ENCODE measurements at places on chromosomes 3 and 15.

- DNase-seq, result no peak
These were observed 36.3 kb downstream of the PAK2 start for GRCh38 chr3:196775938-196776337.

DNA sequence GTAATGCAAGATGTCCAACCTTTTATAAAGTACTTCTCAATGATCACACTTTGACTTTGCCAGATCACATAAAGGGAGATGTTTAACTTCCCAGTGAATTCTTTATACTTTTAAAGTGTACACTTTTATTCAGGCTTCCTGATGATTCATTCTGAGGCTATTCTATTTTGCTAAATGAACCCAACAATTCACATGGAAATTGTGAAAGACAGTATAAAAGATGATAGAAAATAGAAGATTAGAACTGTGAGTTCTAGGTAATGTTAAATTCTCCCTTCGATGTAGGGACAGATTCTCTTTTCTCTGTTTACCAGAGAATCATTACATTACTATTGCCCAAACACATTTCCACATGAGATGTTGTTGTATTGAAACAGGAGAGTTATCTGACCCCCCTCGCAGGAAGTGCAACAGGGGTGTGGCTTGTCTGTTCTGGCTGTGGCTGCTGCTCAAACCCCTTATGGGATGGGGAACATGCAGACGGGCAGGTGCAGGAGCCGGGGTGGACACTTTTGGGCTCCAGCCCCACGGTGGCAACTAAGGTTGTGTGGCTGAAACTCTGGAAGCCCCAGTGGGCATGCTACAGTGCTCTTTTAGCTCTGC is 131.3 kb upstream of the LRTM1 start:
- DNase-seq, result no peak

DNA sequence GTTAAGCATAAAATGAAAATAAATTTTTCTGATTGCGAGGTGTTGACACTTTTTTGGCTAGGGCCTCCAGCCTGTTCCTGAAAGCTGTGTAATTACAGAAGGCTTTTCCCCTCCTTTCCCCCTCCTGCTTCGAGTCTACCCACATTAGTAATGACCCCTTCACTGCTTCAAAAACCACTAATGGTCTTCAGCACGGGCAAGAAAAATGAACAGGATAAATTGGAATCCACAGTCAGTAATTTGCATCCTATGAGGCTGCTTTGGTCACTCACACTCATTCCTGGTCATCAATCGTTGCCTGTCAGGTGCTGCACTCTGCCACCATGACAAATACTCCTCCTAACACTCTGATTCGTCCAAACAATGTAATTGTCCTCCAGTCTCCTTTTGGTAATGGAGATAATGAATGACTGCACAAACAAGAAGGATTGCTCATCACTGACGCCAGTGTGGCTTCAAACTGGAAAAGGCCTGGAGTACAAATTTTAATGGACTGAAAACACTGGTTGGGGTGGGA is 148.6 kb downstream of the MEIS2 start:
- peak; percentile 75 for DNase-seq

GRCh38 chr15:68325726-68326125 is 48.2 kb downstream of the FEM1B start:
- no peak for DNase-seq

GRCh38 chr3:4597208-4597985 is 104.2 kb downstream of the ITPR1 start:
- no peak for DNase-seq

GRCh38 chr3:73536952-73537351 is 87.8 kb downstream of the PDZRN3 start:
- DNase-seq, result no peak

- no peak for DNase-seq
These were observed 103.1 kb upstream of the BCL6 start for GRCh38 chr3:187848401-187848800.

DNA sequence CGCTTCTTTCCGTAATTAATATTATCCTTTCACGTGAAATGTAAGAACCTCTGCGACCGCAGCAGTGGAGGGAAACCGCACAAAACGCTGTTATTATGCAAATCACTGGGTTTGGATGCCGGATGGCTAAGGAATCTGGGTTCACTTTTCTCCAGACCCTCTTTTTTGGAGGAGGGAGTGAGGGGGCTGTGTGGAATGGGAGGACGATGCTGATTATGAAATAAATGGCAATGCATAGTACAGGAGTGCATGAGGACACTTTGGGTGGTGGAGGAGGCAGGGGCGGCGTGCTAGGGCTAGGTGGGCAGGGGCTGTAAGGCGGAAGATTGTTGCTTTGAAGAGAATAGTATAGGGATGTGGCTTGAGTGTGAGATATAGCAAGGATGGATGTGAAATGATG is 1.8 kb downstream of the CADM2 start:
- no peak for DNase-seq

GRCh38 chr15:64013179-64014062 is 32.9 kb downstream of the DAPK2 start:
- no peak for DNase-seq

DNA sequence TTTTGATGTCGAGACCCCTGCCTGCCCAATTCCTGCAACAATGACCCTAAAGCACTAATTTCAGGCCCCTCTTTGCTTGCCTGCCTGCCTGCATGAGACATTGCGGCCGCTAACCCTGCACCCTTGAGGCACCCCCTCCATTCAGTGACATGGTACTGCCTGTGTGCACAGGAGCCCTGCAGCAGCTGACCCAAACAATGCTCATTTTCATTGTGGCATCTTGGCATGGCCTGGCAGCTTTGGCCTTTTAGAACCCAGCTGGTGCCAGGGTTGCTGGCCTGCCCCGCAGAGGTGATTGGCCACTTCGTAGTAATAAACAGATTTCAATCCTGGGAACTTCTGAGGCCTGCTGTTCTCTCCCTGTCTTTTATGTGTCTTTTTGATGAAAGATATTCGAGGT is 33.8 kb downstream of the SLCO3A1 start:
- no peak for DNase-seq

DNA sequence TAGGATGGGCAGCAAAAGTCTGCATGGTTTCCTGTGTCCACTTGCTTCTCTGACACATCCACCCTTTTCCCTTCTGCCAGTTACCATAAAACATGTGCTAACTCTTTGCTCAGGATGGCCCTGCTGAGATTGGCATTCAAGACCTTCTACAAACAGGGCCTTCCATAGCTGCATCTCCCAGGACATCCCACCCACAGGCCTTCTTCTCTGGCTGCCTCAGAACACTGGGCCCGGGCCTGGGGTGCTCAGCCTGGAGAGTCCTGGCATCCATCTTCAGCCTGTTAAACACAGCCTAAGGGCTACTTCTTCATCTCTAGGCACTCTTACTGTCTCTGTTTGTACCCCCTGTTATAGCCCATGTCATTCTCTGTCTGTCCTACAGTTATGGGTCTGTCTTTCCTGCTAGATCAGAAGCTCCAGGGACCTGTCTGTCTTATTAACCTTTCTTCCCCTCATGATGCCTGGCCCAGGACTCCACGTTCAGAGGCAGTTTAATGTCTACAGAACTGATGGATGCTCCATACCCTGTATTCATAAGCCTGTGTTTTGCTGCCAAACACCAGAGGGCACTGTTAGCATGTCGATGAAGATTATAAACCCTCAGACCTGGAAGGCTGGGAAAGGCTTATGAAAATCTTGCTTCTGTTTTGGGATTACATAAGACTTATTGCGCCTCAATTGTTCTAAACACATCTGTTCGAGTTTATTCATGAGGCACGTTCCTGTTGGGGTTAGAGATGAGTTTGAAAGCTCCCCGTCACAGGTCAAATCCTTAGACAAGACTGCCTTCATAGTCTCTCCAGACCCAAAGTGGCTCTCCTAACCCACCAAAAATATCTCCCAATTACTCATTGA is 16.5 kb downstream of the SEMA3G start:
- no peak for DNase-seq

DNA sequence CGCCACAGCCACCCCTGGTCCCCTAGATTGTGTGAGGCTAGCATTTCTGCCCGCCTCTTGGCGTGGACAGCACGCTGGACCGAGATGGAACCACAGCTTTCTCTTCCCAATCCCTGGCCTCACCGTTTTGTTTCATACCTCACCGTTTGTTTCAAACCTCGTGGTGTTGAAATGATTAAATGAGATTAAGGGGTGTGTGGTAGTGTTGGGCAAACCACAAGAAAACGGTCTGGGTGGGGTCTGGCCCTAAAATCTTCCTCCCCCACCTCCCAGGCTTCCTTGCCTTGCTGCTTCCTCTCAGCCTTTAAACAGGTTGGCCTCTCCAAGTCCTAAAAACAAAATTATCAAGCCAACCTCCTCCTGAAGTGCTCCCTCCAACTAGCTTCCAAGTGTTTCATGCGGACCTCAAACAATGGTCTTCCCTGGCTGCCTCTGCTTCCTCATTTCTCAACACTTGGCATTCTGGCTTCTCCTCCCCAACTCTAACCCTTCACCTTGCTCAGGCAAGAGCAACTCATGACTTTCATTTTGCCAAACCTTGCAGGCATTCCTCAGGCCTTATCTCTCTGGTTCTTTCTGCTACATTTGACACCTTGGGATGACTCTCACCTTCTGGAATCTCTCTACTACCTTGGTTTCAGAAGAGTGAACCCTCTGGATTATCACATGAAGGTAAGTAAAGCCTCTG is 1.4 kb upstream of the ATP13A3 start:
- DNase-seq, result no peak

DNA sequence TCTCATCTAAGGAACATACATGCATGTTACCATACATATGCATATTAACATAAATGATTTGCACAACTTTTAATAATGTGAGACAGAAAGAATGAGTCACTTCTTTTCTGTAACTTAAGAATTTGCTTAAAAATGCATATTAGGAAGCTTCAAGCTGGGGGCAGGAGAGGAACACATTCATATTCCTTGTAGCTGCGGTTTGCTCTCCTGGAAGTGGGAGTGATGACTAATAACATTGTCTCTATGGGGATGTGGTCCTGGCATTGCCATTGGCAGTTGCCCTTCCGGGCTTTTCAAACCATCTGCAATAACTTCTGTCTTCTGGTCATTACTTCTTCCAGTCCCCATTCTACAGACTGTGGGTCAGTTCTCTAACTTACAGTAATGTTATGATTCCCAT is 15.6 kb downstream of the CHST2 start:
- DNase-seq, result no peak

GRCh38 chr3:108283006-108283405 is 13.3 kb upstream of the HHLA2 start:
- DNase-seq, result no peak

- no peak for DNase-seq
These were observed 155.6 kb upstream of the GOLIM4 start for GRCh38 chr3:168251371-168251770.

GRCh38 chr3:197300361-197300760 is 1.9 kb upstream of the DLG1 start:
- DNase-seq, result no peak

- DNase-seq, result no peak
These were observed 258.8 kb downstream of the PLOD2 start for GRCh38 chr3:145902166-145902565.

GRCh38 chr15:99322643-99323405 is 71.5 kb downstream of the LRRC28 start:
- DNase-seq, result no peak

DNA sequence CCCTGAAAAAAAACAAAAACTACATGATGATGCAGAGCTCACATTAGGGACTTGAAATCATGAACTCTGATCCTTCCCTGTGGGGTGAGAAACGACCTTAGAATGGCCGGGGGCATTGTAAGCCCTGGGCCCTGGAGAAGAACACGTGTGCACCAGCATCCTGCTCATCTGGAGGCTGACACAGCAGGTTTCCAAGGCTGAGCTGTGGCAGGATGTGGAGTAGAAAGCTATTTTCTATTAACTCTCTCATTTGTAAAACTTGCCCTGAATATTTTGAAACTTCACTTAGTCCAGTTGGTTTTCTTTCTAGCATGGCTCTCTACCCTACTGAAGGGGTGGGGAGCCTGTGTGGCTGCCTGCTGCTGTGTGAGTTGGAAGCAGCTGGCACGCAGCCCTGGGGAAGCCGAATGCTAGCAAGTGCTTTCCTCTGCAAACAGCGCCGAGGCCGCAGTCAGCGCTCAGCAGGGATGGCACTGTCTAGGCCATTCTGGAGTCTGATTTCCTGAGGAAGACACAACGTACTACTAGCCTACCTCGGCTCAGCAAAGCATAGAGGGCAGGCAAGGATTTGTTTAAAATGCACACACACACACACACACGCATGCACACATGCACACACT is 58.0 kb downstream of the GABRG3 start:
- no peak for DNase-seq

DNA sequence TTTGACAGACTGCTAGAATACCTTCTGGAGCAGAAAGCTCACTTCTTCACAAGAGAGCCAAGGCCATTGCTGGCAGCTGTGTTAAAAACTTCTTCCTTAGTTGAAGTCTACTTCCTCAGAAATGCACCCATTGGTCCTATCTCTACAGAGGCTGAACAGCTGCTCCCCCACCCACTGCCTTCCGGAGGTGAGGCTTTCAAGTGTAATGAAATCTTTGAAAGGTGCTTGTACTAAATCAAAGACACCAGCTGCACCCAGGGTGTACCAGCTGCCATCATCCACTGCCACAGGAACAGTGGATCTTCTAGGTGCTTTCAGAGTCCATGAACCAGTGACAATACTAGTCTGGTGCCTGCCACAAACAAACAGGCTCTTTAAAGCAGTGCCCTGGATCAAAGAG is 26.4 kb upstream of the HERC1 start:
- no peak for DNase-seq

GRCh38 chr3:115974940-115975339 is 351.6 kb downstream of the GAP43 start:
- DNase-seq, result no peak

- no peak for DNase-seq
These were observed 73.9 kb upstream of the KCNH8 start for GRCh38 chr3:19074257-19074900.

DNA sequence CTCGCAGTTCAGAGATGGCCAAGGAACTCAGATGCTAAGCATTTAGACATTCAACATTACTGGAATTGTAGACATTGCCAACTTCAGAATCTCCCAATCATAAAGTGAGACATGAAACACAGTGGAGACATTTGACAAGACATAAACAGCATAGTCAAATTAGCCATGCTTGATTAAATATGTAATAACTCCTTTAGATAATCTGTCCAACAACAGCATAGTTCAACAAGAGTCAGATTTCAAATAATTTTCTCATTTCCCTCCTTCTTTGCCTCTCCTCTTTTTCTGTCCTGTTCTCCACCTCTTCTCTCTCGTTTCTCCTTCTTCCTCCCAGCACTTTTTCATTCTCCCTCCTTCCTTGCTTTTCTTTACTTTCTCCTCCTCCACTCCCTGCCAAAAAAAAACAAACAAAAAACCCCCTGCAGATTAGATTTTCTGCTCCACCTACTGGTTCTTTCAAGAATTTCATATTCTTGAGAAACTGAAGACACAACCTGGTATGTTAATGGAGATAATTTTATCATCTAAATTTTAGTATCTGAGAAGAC is 20.2 kb downstream of the CPOX start:
- no peak for DNase-seq

Measured in NCI-H1436 treated with DMSO at 0.1 percent for 48 hours (cell line).